CD4-positive, alpha-beta T cell treated with Interleukin-10 for 1 hour (primary cell): ENCODE measurements at places on chromosomes 7 and 10.

DNA sequence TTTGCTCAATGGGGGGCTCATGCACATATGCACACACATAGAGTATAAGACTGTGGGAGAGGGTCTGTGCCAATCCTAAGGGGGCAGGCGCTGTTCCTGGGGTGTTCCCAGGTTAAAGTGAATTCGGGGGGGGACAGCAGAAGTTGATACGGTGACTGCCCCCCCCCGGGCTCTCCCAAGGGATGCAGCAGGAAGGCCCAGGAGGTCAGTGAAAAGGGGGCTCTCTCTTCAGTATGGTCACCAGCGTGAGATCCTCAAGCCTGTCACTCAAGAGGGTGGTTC, 32.4 kb downstream of the SPDYE6 start:
- no peak for DNase-seq

DNA sequence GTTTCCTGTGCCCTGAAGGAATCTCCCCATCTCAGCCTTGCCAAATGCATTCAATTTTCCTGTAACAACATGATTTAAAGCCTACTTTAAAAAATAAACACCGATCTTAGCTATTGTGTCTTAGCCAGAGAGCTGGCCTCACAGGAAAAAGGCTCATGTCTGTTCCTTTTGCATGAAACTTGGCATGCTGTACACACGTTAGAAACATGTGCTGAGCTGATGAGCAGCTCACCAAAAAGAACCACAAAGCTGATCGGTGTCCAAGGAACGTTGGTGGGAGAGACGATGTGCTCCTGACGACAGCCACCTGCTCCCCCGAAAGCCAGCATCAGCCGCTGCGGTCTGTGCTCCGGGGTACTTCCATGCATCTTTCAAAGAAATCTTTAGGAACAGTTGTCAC, 135.9 kb downstream of the ADARB2 start:
- no peak for DNase-seq

- no peak for DNase-seq
Observed at GRCh38 chr10:69278446-69278963, at the start of gene HK1. Gene HK1 (plus strand): TSS chr10:69278496.

GRCh38 chr7:117381362-117381761, 45.9 kb downstream of the ASZ1 start:
- DNase-seq, result no peak

- no peak for DNase-seq
Observed at GRCh38 chr10:103897241-103897774, 20.7 kb downstream of the STN1 start.

DNA sequence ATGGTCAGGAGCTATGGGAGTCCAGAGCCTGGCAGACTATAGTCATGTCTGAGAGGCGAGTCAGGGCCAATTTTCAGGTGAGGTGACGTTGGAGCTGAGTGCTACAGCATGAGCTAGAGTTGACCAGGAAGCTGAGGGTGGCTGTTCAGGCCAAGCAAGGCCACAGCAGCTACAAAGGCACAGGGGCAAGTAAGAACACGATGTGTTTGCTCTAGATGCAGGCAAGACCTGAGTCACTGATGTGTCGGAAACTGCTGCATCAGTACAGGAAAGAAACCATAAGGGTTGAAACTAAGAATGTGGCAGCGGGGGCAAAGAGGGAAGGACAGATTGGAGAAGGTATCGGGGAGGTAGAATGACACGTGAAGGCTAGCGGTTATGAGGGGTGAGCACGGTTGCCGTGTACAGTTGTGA, 11.8 kb upstream of the RRP12 start:
- no peak for DNase-seq

- no peak for DNase-seq
Observed at GRCh38 chr7:139051655-139052054, 15.8 kb upstream of the ZC3HAV1L start.

- DNase-seq, result no peak
Observed at GRCh38 chr10:48343106-48343505, 36.6 kb downstream of the MAPK8 start.

DNA sequence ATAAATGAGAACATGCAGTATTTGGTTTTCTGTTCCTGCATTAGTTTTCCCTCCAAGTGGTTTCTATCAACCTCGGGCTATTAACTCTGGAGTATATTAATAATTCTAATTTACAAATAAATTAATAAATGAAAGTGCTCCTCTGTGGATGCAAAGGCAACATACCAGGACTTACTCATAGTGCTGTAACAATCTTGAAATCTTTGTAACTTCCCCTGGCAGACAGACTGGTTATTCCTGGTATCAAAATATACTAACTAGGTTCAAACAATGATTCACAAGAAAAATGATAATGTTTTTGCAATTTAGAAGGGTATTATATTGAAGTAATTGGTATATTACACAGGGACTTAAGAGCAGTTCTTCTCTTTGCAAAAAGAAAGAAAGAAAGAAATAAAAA, 177.2 kb downstream of the FANK1 start:
- no peak for DNase-seq

DNA sequence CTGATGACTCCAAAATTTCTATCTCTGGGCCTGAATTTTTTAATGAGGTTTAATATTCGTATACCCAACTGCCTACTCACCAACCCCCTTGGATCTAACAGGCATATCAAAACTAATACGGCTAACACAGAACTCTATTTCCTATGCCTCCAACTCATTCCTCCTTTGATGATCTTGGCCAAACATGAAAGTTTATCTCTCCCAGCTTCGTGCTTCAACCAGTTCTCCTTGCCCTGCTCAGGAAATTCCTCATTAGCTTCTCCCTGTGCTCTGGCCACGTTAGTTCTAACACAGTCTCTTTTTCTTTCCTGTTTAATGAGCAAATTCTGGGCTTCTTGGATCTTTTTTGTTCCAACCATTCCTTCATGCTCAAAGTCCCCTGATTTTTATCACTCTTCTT, 138.9 kb upstream of the PTN start:
- no peak for DNase-seq

GRCh38 chr7:17392846-17393245, 94.4 kb downstream of the AHR start:
- DNase-seq, result no peak
